GM23248 (cell line): ENCODE measurements at places on chromosomes 16 and 17.

DNA sequence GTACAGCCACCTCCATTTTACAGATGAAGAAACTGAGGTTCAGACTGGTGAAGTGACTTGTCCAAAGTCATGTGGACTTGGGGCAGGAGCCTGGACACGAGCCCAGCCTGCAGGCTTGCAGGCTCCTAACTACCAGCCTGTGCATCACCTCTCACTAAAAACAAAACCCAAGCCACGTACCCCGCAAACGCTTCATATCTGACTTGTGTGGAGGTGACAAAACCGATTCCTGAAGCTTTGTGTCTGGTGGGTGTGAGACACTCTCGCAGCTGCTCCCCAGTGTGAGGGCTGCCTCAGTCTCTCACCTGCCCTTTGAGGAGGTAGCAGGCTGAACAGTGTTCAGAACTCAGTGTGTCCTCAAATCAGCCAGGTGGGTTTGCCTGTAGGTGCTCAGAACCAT is 8.4 kb downstream of the HNF1B start:
- DNase-seq, result no peak

DNA sequence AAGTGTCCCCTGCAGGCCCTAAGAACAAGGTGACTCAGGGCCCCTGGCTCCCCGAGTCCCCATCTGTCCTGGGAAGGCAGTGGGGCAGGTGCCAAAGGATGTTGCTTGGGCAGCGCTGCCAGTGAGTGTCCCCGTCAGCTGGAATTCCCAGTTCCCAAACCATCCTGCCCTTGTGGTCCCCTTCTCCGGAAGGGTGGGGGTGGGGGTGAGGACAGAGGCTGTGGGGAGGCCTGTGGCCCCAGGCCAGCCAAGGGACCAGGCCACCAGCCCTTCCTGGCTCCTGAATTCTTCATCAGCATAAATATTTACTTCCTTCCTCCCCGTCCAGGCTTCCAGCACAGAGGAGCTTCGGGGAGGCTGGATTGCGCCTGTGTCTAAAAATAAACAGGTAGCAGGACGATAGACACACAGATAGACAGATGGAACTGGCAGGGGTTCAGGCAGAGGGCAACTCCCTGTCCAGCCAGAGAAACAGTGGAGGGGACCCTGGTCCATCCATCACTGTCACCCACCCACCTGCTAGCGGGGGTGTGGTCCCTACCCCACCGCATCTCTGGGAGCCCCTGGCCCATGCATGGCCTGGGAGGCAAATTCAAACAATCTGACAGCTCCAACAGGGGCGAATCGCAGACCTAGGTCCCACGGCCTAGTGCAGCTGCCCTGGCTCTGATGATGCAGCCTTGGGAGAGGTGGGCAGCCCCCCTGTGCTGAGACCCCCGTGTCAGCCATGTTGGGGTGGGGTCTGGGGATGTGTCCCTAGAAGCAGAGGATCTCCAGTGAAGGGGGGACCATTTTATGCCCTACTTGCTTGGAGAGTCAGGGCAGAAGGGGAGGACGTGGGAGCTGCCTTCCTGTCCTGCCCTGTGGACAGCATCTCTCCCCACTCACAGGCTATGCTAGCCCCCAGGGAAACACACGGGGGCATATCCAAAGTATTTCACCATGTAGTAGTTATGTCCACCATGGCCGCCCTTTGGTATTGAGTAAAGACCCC is 13.2 kb downstream of the GLIS2 start:
- no peak for DNase-seq

DNA sequence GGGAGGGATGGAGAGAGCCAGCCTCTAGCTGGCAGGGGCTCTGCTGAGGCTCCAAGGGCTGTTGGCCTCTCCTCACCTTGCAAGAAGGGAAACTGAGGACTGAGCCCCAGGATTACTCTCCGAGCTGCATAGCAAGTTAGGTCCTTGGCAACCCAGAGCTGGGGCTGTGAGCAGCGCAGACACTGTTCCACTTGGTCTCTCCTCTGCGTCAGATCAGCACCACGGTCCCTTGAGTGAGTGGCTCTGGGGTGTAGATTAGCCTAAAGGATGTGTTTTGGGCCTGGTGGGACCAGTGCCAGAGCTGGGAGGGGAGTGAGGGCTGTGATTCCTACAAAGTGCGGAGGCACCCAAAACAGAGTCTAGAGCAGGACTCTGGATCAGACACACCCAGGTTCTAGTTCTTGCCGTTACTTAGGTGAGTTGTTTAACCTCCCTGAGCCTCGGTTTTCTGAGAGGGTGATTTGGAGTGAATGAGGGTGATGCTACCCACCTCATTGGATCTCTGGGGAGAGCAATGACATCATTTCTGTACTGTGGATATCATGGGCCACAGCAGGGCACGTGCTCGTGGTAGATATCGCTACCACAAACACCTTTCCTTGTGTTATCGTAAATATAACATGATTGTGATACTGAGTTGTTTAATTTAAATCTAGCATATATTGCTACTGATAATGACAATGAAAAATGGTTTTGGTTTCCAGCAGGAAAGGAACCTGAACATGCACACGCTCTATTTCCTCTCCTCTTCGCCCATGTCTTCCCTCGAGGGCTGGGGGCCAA is 8.1 kb upstream of the FADS6 start:
- DNase-seq, result no peak

- DNase-seq, result peak; percentile 17
Observed at GRCh38 chr16:85936816-85937215, 37.9 kb downstream of the IRF8 start.

DNA sequence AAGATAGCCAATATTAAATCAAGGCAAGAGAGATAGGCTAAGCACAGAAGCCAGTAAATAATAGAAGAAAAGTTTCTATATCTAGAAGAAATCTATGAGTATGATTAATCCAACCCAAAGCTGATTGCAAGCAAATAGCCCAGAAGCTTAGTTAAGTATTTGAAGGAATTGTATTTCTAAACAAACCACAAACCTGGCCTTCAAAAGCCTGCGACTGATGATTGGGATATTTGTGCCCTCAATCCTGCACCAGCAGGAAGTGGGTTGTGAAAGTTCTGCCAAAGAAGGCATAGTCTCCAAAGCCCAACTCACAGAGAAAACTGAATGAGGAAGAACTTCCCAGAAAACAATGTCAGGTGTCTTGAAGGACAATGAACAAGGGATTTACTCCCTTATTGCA is 114.5 kb upstream of the C17orf78 start:
- peak; percentile 11 for DNase-seq

DNA sequence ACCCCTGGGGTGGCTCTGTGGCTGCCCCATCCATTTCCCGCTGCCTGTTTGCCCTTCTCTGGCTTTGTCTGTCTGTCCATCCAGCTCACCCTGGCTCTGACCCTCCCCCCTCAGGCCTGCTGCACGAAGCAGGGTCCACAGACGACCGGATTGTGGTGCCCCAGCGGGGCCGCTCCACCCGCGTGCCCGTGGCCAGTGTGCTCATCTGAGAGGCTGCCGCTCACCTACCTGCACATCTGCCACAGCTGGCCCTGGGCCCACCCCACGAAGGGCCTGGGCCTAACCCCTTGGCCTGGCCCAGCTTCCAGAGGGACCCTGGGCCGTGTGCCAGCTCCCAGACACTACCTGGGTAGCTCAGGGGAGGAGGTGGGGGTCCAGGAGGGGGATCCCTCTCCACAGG is 761 bp upstream of the LAT start:
- no peak for DNase-seq

DNA sequence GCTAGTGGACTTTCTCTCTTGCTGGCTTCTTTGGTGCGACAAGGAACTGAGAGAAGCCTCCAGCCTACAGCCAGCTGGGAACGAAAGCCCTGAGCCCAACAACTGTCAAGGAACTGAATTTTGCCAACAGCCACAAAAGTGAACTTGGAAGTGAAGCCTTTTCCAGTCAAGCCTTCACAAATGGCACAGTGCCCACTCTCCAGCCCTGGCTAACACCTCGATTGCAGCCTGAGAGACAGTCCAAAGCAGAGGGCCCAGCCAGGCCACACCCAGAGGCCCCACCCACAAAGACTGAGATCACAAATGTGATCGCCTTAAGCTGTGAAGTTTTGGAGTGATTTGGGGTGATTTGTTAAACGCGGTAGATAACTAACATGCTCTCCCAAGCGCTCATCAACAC is 244.6 kb upstream of the SDK2 start:
- DNase-seq, result no peak

GRCh38 chr17:28554565-28554964 is 2.1 kb upstream of the UNC119 start:
- no peak for DNase-seq

DNA sequence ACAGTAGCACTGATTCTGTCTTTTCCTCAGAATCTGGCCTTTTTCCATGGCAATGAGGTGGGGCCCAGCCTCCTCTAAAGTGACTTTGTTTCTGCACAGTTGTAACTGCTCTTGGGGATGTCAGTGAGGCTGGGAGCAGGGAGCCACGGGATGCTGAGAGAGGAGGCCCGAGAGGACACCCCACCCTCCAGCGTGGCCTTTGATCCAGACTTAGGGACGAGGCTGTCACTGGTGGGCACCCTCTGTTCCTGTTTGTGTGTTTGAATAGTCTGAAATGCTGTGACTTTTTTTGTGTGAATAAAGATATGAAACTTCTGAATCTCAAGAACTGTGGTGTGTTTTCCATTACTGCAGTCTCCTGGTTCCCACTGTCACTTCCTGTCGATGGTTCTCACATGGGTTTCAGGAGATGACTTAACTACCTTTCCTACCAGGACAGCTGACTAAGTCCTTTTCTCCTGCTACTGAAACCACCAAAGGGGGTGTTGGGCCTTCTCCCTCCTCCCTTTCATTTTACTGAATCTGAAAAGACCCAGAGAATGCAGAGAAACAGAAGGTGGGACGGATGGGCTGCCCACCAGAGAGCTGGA is 18.6 kb downstream of the KCTD2 start:
- DNase-seq, result peak; percentile 63

GRCh38 chr16:57507136-57508034 is 21.1 kb upstream of the DOK4 start:
- no peak for DNase-seq
